ENCODE measurements at places on chromosomes 2 and 18. TPM values are rescaled to one million over a fixed set of nuclear protein-coding genes. Genes with fewer than 3 reads are reported as not detected.

DNA sequence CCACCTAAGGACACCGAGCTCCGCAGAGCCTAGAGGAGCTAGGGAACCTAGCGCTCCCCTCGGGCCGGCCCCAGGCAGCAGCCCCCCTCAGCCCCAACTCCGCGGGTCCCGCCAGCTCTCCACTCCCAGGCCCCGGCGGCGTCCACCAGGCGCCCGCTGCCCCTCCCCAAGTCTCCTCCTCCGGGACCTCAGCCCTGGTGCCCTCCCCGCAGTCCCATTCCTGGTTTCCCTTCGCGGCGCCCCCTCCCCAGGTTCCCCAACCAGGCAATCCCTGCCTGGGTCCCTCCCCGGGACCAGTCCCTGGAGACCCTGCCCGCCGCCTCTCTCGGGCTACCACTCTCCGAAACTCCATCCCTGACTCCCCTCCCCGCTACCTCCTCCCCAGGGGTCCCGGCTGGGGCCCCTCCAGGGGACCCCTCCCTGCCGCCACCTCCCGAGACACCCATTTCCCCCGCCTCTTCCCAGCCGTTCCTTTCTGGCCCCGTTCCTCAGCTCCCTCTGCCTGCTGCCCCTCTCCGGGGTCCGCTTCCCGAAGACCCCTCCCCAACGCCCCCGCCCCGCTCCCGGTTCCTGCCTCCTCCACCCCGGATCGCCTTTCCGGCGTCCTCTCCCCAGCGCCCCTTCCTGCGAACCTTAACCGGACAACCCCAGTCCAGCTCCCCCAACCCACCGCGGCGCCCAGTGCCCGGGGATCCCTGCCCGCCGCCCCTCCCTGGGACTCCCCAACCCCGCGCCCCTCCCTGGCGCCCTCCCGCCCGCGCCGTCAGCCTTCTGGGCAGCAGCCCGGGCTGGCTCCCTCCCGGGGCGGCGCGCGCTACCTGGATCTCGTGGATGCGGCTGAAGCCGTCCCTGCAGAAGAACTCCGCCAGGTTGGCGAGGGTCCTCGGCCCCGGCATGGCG, 678 bp downstream of the CYP27C1 start:
- peak overlapping the region; percentile 39 for H3K4me3 ChIP-seq
- peaks cover 4% of the 10 kb centered on the region for H3K4me1 ChIP-seq
- H3K36me3 ChIP-seq, result no peaks in the 10 kb centered on the region
- H3K27ac ChIP-seq, result no peak overlapping the region
- DNase-seq, result no peak

- H3K4me3 ChIP-seq, result no peak overlapping the region
- H3K27ac ChIP-seq, result no peak overlapping the region
- DNase-seq, result no peak
- H3K36me3 ChIP-seq, result no peaks in the 10 kb centered on the region
- H3K4me1 ChIP-seq, result peaks cover 6% of the 10 kb centered on the region
Measured at GRCh38 chr2:10389573-10389972, 58.6 kb downstream of the ODC1 start.

DNA sequence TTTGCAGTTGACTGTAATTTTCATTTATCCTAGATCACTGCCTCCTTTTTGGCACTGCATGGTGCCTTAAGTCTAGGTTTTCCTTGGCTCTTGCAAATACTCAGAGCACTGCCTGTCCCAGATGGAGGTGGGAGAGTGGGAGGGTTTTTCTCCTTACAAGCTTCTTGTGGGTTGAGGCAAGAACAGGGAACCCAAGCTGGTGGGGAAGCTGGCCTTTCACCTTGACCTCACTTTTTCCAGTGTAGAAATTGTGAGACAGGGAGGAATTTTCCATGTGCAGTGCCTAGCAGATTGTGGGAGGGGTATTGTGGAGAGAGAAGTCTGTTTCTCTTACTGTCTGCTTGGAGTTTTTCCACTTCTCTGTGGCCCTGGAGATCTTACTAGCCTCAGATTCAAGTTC, 21.5 kb downstream of the GALNT1 start:
- no peaks in the 10 kb centered on the region for H3K27me3 ChIP-seq
- H3K4me3 ChIP-seq, result no peak overlapping the region
- no peaks in the 10 kb centered on the region for H3K36me3 ChIP-seq
- no peak for DNase-seq
- no peak overlapping the region for H3K27ac ChIP-seq

- no peak for DNase-seq
- H3K27me3 ChIP-seq, result no peaks in the 10 kb centered on the region
- no peaks in the 10 kb centered on the region for H3K36me3 ChIP-seq
- H3K27ac ChIP-seq, result no peak overlapping the region
- no peak overlapping the region for H3K4me3 ChIP-seq
- H3K4me1 ChIP-seq, result peaks cover 9% of the 10 kb centered on the region
Measured at GRCh38 chr2:62568074-62568473, 62.1 kb upstream of the TMEM17 start.

The SLC4A3 gene
- 15.1 TPM for polyA plus RNA-seq

The IL18RAP gene
- polyA plus RNA-seq, result 0.47 TPM

Data from testis (tissue), 5 donors.